ENCODE measurements at places on chromosomes 6 and 20. TPM values are rescaled to one million over a fixed set of nuclear protein-coding genes. Genes with fewer than 3 reads are reported as not detected.

Gene FAM135A
- 3.3 TPM for polyA plus RNA-seq

Gene RARS2
- polyA plus RNA-seq, result 37.2 TPM

Gene OPRL1
- polyA plus RNA-seq, result 1.3 TPM

Gene WFDC6
- polyA plus RNA-seq, result not detected

Gene FNDC1
- not detected for polyA plus RNA-seq

Gene CALHM4
- not detected for polyA plus RNA-seq

Gene NKAIN4
- polyA plus RNA-seq, result not detected

Gene JPH2
- not detected for polyA plus RNA-seq

Gene ARMH2
- not detected for polyA plus RNA-seq

Gene CYP21A2
- not detected for polyA plus RNA-seq

Gene SMLR1
- polyA plus RNA-seq, result not detected

Gene SNX21
- 1.1 TPM for polyA plus RNA-seq

Gene RNF182
- polyA plus RNA-seq, result not detected

Gene ZBTB46
- polyA plus RNA-seq, result 0.03 TPM

Gene SULF2
- 3.6 TPM for polyA plus RNA-seq

Gene CLVS2
- polyA plus RNA-seq, result not detected

Gene SMPDL3A
- polyA plus RNA-seq, result not detected

Gene SLC24A3
- polyA plus RNA-seq, result not detected

Gene MCHR2
- polyA plus RNA-seq, result not detected

Gene PRICKLE4
- not detected for polyA plus RNA-seq

Gene MYCT1
- polyA plus RNA-seq, result not detected

Gene FAM162B
- polyA plus RNA-seq, result not detected
